ENCODE measurements at places on chromosomes 2 and 18.

GRCh38 chr2:70777450-70777849 is 9.4 kb upstream of the ADD2 start:
- no peak for DNase-seq

DNA sequence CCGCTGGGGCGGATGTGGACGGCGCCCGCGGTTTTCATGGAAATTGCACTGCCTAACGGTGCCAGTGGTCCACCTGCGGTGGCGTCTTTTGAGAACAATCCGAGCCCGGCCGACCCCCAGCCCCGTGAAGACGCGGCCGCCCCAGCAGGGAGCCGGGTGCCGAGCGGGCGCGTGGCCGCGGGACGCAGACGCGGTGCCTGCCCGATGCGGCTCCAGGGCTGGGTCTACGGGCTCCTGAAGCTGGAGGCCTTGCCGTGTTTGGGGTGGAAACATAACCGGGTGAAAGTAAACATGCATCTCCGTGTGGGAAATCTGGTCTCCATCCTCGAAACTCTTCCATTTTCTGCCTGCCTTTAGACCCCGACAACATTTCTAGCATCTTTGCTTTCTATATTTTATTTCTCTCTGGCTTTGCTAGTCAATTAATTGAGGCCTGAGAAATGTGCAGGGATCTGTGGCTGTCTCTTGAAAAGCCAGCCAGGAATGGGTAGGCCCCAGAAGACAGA is 572 bp downstream of the INPP4A start:
- no peak for DNase-seq

- no peak for DNase-seq
Measured at GRCh38 chr18:23330423-23330822, 122.7 kb upstream of the RIOK3 start.

DNA sequence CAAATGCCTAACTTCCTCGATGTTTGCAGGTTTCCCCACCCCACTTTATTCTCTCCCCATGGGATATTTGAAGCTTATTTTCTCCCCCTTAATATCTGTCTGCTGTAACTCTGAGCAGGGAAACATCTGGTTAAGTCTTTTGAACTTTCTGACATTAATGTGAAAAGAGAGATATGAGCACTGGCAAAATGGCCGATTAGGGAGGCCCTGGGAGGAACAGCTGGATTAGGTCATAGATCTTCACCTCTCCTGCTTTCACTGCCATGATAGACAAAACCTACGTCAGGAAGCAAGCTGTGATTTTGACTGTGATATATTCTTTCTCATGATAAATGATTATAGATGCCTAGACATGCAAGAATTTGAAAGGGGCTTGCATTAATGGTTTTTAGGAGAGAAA is 43.6 kb downstream of the LYPD6B start:
- no peak for DNase-seq

DNA sequence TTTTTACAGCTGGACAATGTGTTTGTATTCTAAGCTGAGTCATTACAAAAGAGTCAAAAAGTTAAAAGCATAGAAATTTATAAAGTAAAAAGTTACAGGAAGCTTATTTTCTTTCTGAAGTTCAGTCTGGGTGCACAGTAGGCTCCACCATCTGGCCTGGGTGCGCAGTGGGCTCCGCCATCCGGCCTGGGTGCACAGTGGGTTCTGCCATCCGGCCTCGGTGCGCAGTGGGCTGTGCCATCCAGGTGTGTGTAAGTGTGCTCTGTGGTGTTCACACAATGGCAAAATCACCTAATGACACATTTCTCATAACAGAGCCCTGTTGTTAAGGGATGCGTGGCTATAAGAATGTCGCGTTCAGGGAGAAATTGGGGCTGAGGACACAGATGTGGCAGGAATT is 195.5 kb downstream of the ANKRD30B start:
- DNase-seq, result no peak

DNA sequence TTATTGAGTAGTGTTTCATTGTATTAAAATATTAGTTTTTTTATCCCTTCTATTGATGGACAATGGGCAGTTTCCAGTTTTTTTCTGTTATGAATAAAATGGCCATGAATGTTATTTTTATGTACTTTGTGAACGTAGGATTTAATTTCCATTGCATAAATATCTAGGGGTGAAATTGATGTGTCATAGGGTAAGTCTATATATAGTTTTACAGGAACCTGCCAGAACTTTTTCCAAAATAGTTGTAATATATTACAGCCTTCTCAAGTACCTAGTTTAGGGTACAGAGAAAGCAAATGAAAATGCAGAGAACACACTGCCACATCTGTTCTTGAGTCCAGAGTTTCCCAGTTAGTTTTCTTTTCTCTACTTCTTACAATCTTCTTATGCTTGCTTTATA is 378.6 kb downstream of the MEIS1 start:
- DNase-seq, result no peak

DNA sequence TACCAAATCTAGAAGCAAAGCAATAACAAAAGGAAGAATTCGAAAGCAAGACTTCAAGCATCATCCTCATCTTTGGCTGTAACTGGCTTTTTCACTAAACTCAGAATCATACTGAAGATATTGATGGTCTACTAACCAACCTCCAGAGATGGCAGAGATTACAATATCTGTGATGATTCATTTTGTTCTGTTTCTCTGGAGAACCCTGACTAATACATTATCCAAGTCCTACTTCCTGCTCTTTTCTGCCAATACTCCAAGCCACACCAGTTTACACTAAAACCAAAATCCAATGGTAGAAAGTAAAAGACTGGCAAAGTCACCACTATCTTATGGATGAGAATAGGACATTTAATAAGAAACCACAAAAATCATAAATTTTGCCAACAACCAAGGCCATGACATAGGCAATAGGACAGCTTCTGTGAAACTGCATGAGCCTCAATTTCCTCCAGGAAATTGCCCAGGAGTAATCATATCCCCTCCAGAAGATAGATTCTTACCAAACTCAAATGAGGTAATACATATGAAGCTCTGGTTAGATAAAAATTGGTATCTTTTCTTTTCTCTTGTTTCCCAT is 159.8 kb downstream of the METTL4 start:
- no peak for DNase-seq

GRCh38 chr2:221779614-221780067 is 207.5 kb upstream of the EPHA4 start:
- no peak for DNase-seq

DNA sequence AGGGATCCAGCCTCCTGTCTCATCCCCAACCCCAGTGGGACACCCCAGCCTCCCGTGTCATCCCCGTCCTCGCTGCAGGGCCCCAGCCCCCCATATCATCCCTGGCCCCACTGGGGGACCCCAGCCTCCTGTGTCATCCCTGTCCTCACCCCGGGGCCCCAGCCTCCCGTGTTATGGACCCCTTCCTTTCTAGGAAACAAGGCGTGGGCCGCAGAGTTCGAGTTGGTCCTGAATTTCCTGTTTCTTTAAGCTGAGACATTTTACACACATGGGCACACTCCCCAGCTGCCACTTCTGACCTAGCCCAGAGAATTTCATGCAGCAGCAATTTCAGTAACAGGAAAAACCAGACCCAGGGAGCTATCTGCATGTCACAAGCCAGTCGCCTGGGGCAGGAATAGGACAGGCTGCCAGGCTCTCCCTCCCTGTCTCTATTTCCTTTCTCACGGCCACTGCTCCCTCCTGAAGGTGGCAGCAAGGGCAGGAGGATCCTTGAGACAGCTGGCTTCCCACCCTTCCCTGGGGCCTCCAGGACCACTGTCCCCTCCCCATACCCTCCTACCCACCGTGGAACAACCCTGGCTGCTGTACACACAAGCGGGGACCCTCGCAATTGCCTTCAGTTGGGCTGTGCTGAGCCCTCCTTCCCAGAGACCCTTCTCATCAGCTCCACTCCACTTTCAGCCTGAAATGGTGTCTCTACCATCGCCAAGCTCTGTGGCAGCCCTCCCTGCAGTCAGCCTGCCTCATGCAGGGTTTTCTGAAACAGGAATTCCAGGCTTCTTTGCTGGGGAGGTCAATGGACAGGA is 141.9 kb upstream of the ID2 start:
- DNase-seq, result no peak

GRCh38 chr18:55489034-55489986 is 98.7 kb downstream of the TCF4 start:
- DNase-seq, result no peak

DNA sequence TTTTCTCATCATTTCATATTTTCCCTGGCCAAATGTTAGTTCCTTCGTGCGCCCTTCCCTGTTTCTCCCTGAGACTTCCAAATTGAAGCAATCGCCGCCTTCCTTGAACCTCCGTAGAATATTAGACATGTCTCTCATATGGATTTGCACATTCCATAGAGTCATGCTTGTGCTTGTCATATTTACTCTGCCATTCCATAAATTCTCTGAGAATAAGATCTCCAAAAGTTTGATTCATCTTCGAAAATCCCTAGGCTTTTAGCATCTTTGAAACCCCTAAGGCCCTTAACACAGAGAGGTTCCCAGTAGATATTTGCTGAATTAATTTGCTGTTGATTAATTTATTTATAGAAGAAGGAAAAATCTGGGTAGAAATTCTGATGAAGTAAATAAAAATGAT is 202.2 kb upstream of the PIK3C3 start:
- no peak for DNase-seq

DNA sequence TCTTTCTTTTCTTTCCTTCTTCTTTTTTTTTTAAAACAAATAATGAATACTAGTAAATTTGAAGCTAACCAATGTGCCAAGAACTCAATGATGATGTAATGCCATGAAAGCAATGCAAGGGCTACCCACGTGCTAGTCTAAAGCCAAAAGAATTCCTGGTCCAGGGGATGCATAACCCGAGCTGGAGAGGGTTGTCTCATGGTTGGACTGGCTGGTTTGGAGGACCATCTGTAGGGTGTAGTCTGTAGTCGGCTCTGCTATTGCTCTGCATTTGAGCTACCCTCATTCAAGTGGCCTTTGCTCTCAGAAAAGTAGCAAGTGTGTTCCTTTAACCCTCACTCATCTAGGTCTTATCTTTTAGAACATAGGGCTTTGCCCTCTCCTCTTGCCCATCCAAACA is 469.6 kb upstream of the CELF4 start:
- DNase-seq, result no peak

GRCh38 chr2:97995026-97995733 is 568 bp downstream of the TMEM131 start:
- peak; percentile 8 for DNase-seq

GRCh38 chr2:100429726-100430125 is 12.3 kb upstream of the CHST10 start:
- DNase-seq, result no peak

DNA sequence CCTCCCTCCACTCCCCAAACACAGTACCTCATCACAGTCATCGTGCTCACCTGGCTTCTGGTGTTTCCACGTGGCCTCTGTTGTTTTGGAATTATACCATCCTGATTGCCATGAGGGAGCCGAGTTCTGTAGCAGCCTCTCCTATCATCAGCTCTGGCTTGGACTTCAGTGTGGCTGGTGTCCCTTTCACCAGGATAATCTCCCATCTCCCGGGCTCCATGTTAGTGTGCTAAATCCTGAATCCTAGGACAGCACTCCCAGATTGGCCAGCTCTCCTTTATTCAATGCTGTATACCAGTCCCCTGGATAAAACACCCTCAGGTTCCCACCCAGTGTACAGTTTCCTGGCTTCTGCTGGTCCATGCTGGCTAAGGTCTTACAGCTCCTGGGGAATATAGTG is 53.3 kb downstream of the LONRF2 start:
- DNase-seq, result no peak

- DNase-seq, result no peak
Measured at GRCh38 chr2:17056236-17056635, 390.6 kb upstream of the CYRIA start.

DNA sequence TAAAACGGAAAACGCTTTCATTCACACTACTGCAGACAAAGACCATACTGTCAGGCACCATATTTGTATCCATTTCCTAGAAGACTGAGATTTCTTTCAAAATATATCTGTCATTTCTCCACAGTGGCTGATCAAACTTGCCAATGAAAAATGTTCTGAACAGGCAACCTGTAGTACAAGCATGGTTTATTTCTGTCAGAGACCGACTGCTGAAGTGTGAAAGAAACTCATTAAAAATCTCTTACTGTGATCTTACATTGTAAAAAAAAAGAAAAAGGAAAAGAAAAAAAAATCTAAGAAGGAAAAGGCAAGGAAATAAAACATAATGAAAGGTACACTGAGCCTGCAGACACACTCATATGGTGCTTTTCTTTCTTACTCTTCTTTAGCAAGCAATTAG is 184.5 kb downstream of the STK39 start:
- DNase-seq, result no peak

GRCh38 chr2:202110491-202110890 is 37.4 kb downstream of the KIAA2012 start:
- DNase-seq, result no peak

DNA sequence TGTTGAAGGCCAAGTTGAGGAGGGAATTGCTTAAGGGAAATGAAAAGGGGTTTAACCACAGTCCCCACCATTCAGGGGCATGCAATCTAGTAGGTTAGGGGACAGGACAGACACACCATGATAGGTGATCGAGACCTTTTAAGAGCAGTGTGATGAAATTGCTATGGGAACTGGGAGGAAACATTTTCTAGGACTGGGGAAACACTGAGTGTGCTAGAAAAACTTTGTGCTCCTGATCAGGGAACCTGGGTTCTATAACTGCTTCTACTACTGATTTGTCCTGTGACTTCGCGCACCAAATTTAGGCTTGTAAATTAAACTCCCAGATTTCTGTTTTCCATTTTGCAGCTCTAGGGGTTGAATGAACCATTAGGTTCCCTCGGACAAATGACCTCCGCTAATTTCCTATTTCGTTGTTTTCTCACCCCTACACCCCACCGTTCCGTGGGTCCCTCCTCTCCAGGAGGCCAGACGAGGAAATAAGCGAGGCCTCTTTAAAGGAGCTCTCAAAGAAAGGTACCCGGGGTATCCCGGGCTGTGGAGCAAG is 371 bp upstream of the LCLAT1 start:
- no peak for DNase-seq

DNA sequence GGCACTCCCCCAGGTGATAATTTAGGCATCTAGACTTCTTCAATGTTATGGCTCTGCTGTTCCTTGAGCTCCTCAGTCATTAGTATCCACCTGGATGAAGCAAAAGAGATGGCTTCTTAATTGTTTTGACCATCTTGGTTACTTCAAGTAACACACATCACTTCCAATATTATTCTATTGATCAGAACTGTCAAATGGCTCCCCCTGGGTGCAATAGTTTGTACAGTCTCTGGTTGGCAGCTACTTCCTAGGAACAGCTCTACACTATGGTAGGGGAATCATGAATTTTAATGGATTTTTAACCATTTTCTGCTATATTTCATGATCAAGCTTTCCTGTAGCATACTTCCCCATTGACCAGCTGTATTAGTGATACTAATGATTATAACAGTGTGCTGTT is 157.0 kb downstream of the NYAP2 start:
- DNase-seq, result no peak

DNA sequence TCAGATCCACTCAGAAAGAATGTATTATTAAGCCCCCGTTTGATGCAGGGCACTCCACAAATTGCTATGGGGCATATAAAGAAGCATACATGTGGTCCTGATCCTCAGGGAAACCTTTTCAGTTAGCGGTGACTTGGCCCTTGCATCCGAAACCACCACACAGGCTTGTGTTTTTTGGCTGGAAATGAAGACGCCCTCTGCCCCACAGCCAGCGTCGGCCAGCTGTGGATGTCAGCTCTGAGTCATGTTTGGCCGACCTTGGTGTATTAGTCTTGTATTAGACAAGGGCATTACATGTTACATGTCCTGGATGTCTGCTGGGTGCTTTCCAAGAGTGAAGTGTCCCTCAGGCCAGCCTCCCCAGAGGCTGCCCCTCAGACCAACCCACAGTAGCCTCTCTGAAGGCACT is 107.6 kb upstream of the MAP3K20 start:
- no peak for DNase-seq

GRCh38 chr2:196328088-196328680 is 156.8 kb upstream of the STK17B start:
- no peak for DNase-seq

- no peak for DNase-seq
Measured at GRCh38 chr2:134392442-134393074, 138.7 kb downstream of the MGAT5 start.
